ENCODE measurements at places on chromosomes 16 and 17.

DNA sequence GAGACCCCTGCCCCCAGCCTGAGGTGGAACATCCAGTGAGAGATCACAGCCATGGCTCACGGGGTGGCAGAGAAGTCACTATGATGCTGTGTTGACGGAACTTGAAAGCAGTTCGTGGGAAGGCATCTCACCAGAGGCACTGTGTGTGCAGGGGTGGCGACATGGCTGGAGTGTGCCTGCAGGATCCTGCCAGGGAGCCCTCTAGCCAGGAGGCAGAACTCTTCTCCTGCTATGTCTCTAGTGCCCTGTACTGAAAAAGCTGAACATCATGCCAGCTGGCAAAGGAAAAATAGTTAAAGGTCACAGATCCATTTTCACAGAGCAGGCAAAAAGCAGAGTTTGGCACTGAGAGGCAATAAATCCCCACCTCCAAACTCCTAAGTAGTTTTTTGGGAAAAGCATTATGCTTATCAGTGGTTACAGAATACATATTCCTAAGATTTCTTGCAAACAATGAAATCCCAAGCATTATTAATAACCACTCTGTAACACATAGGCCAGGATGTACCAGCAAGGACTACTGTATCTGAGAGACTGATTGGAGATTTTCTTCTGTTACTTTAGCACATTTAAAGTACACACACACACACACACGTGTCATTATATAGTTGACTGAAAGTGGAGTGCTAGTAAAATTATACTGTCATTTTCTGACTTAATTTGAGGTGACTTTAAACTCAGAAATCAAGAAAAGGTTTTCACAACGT lies 36.8 kb downstream of the TNRC6C start:
- DNase-seq = no peak

DNA sequence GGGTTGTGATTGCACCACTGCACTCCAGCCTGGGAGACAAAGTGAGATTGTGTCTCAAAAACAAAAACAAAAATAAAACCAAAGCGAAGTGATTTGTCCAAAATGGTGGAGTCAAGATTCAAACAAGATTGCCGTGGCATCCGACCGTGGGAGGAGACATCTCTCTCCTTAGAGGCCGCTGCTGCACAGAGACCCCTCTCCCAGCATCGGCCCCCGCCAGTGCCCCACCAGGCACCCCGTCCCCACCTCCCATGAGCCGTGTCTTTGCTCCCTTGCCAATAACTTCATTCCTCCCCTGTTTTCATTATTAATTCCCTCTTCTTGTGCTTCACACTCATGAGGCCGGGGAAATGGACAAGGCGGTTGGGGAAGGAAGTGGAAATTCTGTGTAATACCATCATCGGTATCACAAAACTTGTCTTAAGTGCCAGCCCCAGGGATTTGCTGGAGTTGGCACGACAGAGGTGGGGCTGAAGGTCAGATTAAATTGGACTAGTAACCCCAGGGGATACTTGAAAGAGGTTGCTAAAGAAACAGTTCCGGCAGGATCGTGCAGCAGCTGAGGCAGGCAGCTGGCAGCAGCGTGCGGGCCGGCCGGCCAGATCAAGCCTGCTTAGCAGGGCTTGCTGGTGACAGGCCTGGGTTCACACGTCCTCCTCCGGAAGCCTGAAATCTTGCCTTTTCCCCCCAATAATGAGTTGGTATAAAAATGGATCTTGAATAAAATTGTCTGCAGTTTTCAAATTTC lies 66.8 kb downstream of the RTN4RL1 start:
- DNase-seq = no peak

- DNase-seq = no peak
Observed at GRCh38 chr16:73040735-73041402, 7.1 kb downstream of the ZFHX3 start.

DNA sequence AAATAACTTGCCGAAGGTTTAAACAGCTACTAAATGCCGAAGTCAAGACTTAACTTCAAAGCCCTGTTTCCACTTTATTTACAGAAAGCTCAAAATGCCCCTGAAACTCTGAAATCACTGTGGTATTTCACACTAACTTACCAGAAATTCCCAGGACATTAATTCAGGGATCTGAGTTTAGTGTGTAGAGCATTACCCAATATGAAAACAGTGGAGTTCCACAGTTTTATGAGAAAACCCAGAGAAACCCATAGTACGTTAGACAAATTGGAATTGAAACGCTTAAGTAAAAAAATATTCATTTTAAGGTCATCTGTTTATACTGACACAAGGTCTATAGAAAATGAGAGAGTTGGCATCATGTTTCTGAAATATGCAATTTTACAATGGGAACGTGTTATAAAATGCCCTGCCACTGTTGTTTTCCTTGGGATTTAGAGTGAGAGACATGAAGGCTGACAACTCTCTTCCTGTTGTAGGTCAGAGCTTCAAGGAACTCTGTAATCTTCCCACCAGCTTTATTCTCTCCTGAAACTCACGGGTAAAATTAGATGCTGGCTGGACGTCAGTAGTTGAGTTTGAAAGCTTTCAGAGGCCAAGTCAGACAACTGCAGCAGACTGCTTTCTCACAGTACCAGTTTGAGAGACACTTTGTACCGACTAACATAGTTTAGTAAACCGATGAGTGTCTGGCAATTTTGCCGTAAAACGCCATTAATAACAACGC lies 139.4 kb upstream of the TBX2 start:
- no peak for DNase-seq

GRCh38 chr17:77456271-77456950 lies 315.6 kb downstream of the SEC14L1 start:
- DNase-seq = no peak

- DNase-seq = no peak
Observed at GRCh38 chr17:47199627-47200324, 9.4 kb upstream of the MYL4 start.

DNA sequence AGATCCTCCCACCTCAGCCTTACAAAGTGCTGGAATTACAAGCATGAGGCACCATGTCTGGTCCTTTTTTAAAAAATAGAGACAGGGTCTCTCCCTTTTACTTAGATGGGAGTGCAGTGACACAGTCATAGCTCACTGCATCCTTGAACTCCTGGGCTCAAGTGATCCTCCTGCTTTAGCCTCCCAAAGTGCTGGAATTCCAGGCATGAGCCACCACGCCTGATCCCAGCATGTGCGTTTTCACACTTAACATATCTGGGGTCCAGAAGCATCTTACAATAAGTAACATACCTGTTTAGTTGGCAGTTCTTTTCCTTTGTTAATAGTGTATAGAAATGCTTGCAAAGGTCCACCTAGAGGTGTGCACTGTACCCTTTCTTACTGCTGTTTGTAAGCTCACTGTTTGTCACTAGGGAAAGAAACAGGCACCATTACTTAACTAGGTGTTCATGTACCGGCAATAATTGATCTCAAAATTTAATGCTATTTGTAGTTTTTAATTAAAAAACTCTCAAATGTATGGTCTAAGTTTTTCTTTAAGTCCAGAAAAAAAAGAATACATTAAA lies 221.7 kb downstream of the RPTOR start:
- no peak for DNase-seq

DNA sequence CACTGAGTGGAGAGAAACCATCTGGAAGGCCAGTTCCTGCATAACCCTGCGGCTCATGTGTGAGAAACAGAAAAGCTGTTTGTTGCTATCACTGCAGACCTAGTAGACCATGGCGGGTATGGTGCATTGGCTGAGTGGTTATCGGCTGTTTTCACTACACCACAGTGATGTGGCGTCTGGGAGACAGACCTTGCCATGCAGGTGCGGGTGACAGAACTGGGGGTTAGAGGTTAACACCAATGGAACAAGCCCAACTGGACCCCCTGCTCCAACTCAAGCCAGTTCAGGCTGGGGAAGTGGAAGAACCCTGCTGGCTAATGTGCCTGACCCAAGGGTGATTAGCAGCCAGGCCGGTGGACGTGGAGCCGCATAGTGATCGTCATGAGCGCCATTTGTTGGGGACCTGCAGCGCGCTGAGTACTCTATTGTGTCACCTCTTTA lies 91.9 kb downstream of the IRF8 start:
- no peak for DNase-seq

- no peak for DNase-seq
Observed at GRCh38 chr17:62626719-62627218, 701 bp upstream of the MRC2 start.

DNA sequence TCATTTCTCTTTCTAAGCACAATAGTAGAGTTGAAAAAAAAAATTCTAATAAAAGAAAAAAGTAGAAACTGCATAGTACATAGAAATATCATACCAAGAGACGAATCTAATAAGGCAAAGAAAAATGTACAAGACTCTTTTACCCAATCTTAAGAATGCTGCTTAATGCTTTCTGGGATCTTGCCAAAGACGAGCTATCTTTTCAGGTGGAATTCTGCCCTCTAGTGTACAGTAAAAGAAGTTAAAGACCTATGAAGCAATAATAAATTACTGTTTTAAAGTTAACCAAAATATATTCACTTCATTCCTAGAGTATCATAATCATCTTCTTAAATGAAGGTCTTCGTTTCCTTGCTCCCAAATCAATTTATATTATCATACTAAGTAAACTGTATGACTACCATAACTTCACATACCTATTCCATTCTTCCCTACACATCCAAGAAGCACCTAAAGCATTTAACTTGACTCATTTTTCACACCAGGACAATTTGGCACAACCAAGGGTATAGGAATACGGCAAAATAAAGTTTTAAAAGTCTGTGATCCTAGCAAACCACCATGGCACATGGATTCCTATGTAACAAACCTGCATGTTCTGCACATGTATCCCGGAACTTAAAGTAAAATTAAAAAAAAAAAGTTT lies 47.7 kb downstream of the CFDP1 start:
- no peak for DNase-seq

DNA sequence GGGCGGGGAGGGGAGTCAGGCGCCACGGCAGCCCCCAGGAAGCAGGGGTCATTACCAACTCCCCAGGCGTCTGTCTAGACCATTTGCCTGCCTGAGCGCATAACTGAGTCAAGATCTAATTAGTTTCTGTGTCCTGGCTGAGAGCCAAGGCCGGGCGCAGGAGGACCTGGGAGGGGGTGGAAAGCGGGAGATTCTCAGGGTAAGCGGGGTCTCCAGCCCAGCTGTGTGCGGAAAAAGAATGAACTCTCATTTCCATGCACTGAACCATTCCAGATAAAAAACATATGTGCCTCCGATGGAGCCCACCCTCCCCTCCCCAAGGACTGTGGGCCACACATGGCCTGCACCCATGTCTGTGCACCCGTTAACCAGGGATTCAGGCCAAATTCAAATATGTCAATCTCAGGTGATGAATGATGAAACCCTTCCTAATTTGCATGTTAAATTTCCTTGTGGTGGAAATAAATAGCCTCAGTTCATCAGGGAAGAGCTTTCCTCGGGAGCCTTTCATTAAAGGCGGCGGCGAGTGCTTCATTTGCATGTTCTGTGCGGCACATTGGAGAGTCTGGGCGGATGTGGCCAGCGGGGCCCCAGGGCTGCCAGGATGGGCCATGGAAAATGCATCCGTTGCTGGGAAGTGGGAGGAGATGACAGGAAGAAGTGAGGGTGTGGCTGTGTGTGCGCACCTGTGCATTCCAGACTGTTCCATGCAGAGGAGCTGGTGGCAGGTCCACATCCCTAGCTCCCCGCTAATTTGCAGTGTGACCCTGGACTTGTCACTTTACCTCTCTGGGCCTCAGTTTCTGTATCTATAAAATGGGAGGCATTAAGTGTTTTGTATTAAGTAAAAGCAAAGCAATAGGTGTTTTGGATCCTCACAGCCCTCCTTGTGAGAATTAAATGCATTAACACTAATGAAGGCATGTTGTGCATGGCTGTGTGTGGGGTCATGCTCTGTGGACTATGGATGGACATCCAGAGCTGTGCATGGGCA lies 151.1 kb downstream of the SDK2 start:
- DNase-seq = no peak

DNA sequence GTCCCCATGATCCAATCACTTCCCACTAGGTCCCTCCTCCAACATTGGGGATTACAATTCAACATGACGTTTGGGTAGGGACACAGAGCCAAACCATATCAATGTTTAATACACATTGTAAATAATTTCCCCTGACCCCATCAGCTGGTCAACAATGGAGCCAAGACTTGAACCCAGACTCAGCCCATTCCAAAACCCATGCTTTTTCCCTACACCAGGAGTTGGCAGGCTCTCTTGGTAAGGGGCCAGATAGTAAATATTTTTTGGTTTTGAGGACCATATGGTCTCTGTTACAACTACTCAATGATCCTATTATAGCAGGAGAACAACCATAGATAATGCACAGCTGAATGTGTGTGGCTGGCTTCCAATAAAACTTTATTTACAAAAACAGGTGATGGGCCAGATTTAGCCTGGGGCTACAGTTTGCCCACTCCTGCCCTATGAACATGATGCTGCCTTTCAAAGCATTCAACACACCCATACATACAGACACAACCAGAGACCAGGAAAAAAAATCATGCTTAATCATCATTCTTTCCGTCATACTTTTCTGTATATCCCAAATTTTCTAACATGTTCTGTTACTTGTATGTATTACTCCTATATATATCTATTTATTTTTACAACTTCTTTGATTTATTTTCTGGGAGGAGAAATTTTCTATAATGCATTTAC lies 22.1 kb upstream of the MSI2 start:
- no peak for DNase-seq

DNA sequence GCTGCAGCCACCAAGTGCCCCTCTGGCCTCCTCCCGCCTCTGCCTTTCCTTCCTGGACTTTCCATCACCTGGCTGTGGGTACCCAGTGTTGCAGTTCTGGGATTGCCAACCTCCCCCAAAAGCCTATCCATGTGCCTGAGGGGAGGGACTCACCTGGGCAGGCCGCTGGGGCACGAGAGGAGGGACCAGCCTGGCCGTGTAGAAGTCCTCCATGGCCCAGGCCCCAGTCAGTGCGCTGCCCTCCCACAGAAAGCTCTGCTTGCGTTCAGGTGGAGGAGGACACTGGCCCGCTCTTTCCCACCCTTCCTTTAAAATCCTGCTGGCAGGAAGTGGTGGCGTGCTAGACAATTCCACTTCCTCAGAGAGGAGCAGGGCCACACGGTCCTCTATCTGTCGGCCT lies 14.2 kb downstream of the SLX4 start:
- no peak for DNase-seq

- DNase-seq = no peak
Observed at GRCh38 chr17:73826181-73826871, 182.1 kb upstream of the SDK2 start.

DNA sequence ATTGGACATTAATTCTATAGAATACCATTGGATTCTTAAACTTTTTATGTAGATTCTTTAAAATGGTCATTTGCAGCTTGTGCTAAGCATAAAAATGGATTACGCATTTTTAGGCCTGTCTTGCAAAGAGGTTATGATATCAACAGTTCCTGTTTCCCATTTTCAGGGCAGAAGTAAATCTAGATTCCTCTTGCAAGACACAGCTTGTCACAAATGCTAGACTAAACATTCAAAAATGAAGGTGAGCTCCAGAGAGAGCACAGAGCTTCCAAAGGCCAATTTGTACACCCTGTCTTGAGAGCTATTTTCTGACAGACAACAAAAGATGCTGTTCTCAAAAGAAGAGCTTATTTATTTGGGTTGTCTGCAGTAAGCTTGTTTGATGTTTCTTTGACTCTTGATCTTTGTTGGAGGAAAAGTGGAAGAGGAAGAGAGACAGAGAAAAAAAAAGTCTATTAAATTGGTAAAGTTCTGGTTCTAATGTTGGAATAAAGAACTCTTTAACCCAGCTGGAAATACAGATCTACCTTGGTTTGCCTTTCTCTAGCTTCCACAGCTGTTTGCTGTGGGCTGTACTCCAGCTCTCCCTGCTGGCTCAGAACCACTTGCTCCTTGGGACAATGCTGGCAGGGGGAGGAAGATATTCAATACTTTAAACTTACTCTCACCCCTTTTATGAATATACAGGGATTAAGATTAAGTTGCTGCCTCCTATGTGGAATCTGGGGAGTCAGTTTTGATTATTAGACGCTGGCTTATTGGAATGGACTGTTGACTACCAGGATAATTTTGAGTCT lies 651.8 kb downstream of the CDH11 start:
- DNase-seq = no peak

- no peak for DNase-seq
Observed at GRCh38 chr17:77905766-77906165, 52.7 kb upstream of the TNRC6C start.
